ENCODE measurements at places on chromosomes 12 and 14.
A peak's percentile ranks its signal among the peaks of the same experiment; 100 is the strongest.

GRCh38 chr12:48946205-48946604 is 11.1 kb downstream of the ARF3 start:
- no peak for DNase-seq

GRCh38 chr14:68182492-68182891 is 362.9 kb downstream of the RAD51B start:
- DNase-seq, result peak; percentile 4

DNA sequence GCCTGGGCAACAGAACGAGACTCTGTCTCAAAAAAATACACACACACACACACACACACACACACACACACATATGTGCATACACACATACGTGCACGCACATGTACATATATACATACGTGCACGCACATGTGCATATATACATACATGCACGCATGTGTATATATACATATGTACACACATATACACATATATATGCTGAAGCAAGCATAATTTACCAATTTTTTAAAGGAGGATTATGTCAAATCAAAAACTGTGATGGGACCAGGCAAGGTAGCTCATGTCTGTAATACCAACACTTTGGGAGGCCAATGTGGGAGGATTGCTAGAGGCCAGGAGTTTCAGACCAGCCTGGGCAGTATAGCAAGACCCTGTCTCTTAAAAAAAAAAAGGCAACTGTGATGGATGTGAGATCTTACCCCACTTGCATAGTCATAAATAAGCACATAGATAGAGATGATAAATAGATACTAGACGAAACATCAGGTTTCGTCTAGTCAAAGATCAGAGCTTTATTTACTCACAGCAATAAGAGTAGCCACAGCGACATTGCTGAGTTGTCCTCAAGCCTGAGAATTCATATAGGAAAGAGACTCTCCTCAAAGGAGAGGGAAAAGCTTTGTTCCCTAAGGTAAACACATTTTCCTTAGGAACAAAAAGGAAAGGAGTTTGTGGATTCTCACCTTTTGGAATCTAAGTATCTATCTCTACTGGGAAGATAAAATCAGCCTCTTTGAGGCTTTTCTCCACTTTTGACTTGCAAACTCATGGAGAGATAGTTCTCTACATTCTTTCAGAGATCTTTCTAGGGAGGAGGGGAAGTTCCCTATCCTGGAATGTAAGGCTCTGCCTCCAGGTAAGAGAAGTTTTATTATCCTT is 74.7 kb upstream of the AMN1 start:
- DNase-seq, result no peak

DNA sequence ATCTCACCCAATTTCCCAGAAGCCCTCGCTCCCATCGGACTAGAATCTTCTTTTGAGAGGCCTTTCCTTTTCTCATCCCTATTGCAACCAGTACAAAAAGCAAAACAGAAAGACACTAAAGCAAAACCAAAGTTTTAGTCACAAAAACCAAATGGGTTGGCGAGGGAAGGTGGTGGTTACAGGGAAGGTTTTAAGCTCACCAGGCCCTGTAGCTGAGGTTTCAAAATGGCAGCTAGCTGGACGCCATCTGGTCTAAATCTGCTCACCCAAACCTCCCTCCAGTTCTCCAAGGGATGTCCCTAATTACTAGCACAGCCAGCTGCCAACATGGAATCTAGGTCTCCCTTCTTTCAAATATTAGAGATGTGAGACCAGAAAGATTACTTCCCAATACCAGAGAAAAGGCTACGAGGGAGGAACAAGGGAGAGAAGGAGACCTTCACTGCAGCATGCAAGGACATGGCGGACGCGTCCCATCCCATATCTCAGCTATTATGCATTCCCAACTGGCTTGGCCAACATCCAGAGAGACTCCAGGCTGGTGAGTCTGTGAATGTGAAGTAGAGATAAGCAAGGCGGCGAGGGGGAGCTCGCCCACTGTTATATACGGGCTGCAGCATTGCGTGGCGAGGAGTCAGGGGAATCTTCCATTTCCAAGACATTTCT is 70.8 kb downstream of the DPF3 start:
- DNase-seq, result no peak

DNA sequence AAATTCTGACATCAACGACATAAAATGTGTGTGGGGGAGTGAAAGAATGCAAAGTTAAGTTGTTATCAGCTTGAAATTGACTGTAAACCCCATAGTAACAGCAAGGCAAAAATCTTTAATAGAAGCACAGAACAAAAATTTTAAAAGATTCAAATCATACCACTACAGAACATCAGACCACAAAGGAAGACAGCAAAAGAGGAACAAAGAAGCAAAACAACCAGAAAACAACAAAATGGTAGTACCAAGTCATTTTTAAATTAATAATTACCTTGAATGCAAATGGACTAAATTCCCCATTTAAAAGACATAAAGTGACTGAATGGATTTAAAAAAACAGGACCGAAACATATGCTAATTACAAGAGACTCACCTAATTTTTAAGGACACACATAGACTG is 31.3 kb downstream of the A2M start:
- DNase-seq, result no peak

DNA sequence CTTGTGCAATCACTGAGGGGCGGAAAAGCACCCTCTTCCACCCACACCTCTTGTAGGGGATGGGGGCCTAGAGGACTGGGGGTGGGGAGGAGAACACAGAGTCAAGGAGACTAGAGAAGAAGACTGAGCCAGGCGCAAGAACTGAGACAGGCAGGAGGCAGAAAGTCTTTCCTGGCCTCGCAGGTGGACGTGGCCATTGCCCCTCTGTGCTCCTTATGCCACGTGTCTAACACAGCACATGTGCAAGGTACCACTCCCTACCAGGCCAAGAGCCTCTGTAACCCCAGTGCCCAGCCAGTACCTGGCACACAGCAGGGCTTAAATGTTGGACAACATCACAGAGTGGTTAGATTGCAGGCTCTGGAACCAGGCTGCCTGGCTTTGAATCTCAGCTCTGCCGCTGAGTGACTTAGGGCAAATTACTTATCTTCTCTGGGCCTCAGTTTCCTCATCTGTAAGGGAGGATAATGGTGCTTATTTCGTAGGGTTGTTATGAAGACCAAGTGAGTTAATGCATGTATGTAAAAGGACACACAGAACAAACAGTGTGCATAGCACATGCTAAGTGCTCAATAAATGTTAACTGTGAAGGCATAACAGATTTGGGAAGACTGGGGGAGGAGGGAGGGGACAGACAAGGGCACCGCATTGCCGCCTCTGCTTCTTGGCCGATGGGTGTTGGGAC is 1.4 kb upstream of the TAMALIN start:
- DNase-seq, result no peak

DNA sequence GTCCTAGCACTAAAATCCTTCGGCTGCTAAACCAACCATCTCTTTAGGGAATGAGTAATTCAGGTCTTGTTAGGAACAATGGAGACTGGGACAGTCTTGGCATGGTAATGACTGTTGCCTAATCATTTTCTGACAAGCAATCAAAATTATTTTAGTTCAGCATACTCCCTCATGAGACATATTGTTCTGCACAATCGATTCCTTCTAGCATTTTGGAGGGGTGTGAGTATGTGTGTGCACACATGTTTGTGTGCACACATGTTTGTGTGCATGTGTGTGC is 2.1 kb upstream of the KRT1 start:
- no peak for DNase-seq

GRCh38 chr12:120983759-120984158 is 5.4 kb downstream of the HNF1A start:
- DNase-seq, result no peak

GRCh38 chr12:56880125-56880992 is 53.8 kb downstream of the SDR9C7 start:
- no peak for DNase-seq

- no peak for DNase-seq
Observed at GRCh38 chr12:59736359-59736758, 140.5 kb downstream of the SLC16A7 start.

DNA sequence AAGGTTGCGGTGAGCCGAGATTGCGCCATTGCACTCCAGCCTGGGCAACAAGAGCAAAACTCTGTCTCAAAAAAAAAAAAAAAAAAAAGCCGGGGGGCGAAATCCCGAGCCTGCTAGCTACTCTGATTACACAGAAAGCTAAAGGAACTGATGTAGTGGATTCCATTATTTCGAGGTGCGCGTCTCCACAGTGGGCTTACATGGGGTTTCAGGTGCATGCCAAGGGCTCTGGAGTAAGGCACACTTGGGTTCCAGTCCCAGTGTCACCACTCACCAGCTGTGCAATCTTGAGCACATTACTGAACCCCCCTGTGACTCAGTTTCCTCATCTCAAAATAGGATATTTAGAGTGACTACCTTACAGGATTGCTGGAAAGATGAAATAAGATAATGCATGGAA is 1.7 kb upstream of the RAB15 start:
- no peak for DNase-seq

DNA sequence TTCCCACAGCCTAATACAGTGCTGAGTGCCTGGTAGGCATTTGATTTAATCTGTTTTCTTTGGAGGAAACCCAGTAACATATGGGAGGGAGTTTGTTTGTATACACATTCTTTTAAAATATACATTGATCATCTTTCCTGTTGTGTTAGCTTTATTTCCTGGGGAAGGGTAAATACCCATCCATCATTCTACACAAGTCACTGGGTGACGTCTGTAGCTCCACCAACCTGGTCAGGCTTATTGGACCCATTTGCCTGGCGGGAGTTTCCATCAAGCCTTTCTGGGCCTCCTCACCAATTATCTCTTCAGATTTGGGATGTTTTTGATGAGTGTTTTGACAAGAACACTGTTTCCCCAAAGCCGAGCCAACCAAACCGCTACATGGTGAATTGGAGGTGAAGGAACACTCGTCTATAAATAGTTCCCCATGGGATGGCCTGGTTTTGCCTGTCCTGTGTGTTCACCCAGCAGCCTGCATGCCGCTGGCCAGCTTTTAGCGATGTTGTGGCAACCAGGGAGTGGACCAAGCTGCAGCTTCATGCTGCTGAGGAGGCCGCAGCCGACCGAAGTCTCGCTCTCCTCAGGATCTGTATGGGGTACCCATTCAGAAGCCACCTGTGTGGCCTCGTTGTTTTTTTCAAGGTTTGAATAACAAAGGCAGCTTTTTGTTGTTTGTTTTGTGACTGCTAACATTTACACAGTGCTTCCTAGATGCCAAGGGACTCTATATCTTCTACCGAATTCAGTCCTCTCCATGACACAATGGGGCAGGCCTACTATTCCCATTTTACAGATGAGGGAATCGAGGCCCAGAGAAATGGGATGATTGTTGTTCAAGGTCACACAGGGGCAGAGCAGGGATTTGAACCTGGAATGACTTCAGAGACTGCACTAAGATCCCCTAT is 22.6 kb downstream of the PLXNC1 start:
- DNase-seq, result no peak

DNA sequence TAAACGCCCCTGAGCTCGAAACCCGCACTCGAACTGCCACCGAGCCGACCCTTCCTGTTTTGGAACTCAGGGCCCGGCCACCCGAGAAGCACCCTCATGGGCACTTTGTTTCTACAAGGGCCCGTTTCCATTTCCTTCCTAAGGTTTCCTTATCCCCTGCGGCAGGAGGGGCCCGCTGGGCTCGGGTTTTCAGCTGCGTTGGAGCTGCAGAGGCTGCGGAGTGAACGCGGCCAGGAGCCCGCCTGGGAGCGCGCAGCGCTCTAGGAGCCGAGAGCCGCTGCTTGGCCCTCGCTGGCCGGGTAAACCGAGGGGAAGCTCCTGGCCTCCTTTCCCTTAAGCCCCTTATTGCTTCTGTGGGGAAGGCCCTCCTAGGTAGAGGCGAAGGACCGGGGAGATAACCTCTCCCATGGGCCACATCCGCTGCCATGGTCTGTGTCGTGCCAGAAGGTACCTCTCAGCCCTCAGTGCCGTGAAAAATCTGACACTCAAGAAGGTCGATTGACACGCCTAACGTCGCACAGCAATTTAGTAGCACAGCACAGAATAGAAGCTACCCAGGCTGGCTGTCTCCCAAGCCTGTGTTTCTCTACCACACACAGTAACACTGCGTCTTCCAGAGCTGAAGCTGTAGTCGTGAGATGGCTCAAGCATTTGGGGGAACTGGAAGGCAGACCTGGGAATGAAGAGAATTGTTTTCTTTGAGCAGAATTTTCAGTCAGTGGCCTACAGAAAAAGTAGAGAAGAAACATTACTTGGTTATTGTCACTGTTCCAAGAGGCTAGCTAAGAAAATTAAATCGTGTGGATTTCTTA is 12.9 kb upstream of the CALM1 start:
- peak; percentile 63 for DNase-seq

- DNase-seq, result no peak
Observed at GRCh38 chr14:91153360-91153759, 39.5 kb downstream of the DGLUCY start.

- DNase-seq, result no peak
Observed at GRCh38 chr14:94655169-94655710, 43.0 kb downstream of the SERPINA3 start.

- DNase-seq, result no peak
Observed at GRCh38 chr14:68271913-68272391, 452.4 kb downstream of the RAD51B start.

- DNase-seq, result peak; percentile 86
Observed at GRCh38 chr12:8648576-8649205, 13.9 kb downstream of the MFAP5 start.

DNA sequence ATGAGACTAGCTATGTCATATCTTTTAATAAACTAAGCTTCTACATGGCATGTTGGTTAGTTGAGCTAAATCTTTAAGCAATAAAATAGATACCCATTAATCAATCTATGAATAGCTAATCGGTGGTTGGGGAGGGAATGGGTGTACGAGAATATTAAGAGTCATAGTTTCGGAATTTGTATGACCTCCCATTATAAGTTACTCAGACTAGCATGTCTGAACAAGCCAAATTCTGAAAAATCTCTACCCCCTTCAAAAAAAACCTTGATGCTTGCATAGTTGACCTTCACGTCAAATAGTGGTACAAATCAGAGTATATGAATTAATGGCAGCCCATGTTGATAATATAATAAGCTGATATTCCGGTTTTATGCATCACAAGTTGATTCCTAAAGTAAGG is 60.0 kb downstream of the PLEKHG7 start:
- no peak for DNase-seq

GRCh38 chr12:42407306-42407705 is 81.3 kb downstream of the PPHLN1 start:
- DNase-seq, result no peak

DNA sequence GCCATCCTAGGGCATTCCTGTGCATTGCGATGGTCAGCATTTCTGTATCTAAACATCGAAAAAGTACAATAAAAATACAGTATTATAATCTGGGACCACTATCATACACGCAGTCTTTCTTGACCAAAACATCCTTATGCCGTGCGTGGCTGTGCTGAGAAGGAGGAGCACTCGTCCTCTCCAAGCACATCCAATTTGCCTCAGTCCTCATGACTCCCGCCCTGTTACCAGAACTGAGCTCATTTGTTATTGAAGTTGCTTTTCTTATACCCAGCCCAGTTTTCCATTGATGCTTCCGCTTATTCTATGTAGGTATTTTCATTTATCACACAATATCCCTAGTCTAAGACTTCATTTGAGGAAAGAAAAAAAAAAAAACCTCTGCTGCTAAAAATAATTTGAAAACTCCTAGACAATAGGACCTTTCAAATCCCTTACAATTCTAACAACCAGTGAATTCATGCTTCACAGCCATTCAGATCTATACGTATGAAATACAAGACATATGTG is 236.9 kb upstream of the PLEKHG7 start:
- DNase-seq, result no peak

Data from activated naive CD8-positive, alpha-beta T cell treated with anti-CD3 and anti-CD28 coated beads for 36 hours (primary cell).